ENCODE measurements at places on chromosomes 1 and 21.

GRCh38 chr21:41509733-41510132 lies 1.8 kb upstream of the TMPRSS2 start:
- no peak for DNase-seq

- no peak for DNase-seq
Measured at GRCh38 chr1:39051956-39052355, 25.8 kb downstream of the NDUFS5 start.

DNA sequence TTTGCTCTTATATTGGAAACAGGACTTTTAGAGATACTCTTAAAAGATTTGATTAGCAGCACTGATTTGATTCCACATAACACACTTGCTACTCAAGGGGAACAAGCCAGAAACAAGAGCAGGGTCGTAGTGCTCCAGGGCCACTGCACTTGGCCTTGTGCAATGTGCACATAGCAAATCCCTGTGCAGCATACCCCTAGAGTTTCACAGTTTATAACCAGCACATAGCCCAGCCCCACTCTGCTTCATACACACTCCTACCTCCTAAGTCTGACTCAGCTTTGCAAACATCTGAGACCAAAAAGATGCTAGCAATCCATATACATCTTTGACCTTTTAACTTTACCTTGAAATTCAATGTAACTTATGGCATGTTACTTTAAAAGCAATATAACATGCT lies 157.6 kb downstream of the VAV3 start:
- no peak for DNase-seq

- peak; percentile 86 for DNase-seq
Measured at GRCh38 chr1:197838836-197839235, 63.6 kb upstream of the DENND1B start.

DNA sequence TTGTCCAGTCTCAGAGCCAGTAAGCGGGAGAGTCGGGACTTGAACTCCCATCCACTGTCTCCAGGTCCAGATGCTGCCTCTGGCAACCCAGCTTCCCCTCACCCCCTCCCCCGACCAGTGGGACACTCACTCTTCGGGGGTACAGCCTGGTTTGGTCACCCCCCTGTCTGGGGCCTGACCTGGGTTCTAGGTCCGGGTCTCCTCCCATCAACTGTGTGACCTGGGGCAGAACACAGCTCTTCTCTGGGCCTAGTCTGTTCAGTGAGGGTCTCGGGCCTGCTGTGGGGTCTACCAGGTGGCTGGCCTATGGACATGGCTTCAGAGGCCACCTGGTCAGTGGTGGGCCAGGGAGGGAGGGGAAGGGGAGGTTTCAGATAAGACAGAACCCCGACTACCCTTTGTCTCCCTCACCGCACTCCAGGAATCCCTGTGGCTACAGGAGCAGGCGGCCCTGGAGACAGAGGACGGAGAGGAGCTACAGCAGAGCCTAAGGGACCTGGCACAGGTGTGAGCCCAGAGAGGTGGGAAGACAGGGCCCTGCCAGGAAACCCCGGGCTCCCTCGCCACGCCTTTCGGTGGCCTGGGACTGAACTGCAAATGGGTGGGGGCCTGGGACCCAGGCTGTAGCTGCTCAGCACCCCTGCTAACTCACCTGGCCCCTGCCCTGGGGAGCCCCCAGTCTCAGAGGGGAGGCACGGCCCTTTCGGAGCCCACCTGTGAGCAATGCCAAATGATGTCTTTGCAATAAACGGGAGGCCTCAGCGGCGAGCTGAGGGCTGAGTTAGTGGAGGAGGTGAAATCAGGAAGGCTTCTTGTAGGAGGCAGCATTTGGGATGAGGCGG lies 4.1 kb upstream of the NBPF3 start:
- no peak for DNase-seq

DNA sequence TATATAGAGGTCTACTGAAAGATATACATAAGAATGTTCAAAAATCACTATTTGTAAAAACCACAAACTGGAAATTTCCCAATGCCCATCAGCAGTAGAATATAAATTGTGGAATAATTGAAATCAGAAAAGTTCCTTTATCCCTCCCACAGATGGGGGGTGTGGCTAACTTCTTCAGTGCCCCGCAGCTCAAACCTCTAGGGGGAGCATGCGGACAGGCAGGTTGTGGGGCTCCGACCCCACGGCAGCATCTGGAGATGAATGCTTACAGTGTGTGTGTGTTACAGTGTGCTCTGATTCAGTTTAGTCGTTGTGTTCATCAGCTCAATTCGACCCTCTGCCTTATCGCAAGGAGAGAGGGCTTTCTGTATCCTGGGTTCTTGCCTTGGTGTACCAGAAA lies 262.1 kb upstream of the LRRC7 start:
- DNase-seq = no peak

- DNase-seq = peak; percentile 68
Measured at GRCh38 chr1:235567812-235568503, 63.7 kb upstream of the B3GALNT2 start.

GRCh38 chr1:162645666-162646065 lies 13.4 kb downstream of the DDR2 start:
- no peak for DNase-seq

DNA sequence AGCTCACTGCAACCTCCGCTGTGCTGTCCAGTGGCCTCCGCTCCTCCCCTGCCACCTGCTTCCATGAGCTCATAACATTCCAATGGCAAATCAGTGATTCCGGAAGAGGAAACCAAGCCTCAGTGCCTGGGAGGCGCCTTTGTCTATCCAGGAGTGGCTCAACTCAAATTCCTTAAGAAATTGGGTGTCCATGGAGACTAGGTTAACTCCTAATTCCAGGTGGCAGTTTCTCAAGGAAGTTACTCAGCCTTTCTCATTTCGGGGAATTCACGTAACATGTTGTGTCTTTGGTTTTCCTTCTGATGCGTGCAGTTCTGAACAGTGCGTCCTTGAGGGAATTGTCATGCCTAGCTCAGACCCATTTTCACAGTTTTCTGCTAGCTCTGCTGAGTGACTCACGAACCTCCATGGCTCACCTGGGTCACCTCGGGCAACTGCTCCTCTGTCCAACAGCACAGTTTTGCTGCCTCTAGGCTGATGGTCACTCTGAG lies 89.9 kb upstream of the DSCAM start:
- no peak for DNase-seq

DNA sequence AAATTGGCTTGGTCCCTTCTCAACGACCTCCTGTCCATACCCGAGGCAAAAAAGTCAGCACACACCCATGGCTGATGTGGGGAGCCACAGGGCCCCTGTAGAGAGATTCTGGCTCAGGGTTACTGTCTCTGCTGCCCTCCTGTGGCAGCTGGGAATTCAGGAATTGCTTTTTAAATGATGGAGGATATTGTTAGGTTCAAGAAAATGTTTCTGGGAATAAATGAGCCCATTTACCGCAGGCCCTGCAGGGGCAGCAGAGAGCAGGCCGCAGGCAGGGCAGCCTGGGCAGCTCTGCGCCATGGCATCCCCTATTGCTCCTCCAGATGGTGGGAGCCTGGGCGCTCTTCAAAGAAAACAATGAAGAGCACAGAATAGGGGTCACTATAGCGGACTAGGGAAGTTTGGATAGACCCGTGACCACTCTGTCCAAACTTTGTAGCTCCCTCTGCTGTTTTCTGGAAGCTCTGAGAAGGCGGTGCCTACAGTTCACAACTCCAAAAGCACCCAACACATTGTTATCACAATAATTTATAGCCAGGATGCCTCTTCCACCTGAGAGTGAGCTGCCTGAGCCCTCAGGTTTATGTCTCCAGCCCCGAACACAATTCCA lies 201.1 kb downstream of the BACH1 start:
- DNase-seq = no peak

DNA sequence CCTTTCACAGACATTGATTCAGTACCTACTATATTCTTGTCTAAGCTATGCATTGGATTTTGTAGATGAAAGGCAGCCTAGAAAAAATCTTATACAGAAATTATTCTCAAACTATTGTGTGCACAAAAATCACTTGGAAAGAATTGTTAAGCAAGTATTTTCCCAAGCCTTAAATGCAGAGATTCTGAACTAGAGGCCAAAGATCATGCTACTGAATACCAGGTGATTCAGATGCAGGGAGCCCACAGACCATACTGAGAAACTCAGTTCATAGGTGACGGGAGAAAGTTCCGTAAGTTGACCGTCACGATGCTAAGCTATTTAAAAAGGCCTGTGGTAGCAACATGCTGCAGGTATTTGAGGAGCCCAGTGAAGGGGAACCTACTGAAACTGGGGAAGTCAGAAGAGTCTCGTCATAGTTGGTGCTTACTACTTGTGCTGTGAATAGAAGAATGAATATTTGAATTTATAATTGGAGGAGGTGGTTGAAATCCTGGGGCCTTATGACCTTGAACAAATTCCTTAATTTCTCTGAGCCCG lies 150.8 kb downstream of the NFIA start:
- no peak for DNase-seq

DNA sequence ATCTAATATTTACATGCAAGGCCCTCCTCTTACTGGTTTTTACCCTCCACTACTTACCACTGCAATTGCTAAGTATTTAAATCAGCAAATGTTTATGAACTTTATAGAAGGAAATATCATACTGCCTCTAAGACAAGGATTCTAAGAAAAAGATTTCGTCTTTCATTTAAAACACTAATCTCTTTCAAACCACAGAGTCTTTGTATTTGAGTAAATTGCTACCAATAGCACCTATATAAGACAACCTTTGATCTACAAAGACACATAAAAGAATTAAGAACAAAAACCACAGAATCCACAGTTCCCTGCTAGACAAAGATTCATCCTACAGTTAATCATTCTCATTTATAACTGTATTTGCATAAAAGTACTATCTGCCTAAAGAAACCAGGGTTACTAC lies 37.6 kb downstream of the RNF115 start:
- no peak for DNase-seq

GRCh38 chr1:19385869-19386591 lies 73.9 kb downstream of the SLC66A1 start:
- DNase-seq = no peak

DNA sequence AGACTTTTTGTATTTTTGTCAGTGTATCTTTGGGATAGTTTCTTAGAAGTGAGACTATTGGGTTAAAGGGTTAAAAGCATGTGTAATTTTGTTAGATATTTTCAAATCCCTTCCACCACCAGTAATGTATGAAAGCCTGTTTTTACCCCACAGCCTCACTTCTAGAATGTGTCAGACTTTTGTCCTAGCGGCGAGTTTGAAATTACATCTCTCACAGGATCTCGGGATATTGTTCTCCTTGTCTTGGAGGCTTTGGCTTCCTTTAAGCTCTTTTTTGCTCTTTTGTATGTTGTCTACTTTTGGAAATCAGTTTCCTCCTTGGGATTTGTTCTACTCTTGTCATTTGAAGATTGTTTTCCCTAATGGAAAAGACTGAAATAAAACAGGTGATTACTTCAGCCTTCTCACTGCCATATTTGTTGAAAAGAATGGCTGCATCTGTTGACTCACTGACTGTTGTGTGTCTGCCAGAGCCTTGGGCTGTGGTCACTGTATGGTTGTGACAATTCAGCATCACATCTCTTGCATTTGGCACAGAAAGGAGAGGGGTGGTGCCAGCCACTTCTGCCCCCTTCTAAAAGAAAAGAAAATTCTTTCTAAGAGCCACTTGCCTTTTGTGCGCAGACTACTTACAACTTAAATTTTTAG lies 22.6 kb downstream of the ST3GAL3 start:
- DNase-seq = no peak

- DNase-seq = no peak
Measured at GRCh38 chr1:245978915-245979314, 528.2 kb downstream of the SMYD3 start.

DNA sequence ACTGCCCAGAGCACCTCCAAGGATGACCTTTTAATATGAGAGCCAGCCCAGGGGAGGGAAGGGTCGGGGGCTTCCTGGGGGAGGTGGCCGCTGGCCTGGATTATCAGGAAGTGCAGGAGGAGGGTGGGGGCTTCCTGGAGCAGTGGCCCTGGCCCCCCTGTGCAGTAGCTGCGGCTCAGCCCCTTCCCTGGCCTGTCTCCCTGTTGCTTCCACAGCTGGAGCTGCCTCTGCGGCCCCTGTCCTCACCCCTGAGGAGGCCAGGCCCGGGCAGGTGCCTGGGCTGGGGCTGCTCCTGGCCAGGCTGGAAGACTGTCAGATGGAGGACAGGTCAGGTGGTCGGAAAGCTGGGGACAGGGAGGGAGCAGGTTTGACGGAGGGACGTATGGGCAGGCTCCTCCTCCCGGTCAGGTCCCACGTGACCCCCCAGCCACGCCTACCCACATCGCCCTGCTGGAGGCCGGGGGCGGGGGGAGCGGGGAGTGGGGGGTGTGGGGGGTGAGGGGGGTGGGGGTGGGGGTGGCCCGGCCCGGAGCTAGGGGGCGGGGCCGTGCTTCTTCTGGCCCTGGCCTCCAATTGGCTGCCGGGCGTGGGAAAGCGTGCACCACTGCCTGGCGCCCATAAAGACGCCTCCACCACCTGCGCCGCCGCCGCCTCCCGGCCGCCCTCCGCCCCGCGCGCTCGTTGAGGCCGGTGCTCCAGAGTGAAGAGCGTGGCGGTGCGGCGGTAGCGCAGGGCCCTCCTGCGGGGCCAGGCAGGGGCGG lies 10.2 kb upstream of the TNFRSF14 start:
- peak; percentile 70 for DNase-seq

- no peak for DNase-seq
Measured at GRCh38 chr1:67644566-67644965, 40.4 kb upstream of the GADD45A start.

DNA sequence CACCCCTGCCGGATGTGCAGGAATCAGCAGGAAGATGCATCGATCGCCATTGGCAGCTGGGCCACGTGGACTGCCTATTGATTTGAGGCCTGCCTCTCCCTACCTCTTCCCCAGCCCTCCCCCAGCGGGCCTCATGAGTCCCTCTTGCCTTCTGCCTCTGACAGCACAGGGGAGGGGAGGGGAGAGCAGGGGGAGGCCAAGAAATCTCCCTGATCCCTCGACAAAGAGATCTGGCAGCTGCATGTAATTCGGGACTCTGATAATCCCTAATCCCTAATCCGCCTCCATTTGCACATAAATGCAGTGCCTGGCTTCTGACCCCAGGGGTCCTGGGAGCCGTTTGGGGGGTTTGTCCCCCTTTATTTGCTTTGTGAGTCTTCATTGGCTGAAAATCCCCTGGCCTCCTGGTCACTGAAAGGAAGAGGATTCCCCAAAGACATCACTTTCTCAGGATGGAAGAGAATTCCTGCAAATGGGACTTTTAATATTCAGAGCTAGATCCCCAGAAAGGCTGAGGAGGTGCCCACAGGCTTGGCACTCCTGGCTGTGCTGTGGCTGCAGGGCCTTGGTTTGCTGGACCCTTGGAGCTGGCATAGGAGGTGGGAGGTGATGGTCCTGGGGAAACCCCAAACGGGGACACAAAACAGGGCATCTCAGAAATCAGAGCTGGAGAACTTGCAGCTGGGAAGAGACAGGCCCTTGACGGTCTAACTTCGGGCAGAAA lies 239.4 kb upstream of the POU3F1 start:
- no peak for DNase-seq

- DNase-seq = no peak
Measured at GRCh38 chr1:180170546-180171151, 16.0 kb downstream of the QSOX1 start.

DNA sequence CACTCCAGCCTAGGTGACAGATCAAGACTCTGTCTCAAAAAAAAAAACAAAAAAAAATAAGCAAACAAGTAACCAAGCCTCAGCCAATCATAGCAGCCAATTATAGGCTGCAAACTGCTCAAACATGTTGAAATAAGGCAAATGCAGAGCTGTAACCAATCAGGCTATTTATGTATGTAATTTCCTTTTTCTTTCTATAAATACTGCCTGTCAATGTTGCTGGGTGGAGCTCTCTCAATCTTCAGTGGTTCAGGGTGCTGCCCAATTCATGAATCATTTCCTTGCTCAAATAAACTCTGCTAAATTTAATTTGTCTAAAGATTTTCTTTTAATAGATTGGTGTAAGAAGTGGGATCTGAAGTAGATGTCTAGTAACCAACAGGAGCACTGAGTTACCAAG lies 11.6 kb upstream of the CD1D start:
- DNase-seq = no peak

Measured in bone marrow (tissue), 2 donors.